ENCODE measurements at places on chromosomes 7 and 10. TPM values are rescaled to one million over a fixed set of nuclear protein-coding genes. Genes with fewer than 3 reads are reported as not detected.
A peak's percentile ranks its signal among the peaks of the same experiment; 100 is the strongest.

Gene ABCA13
- 0.48 TPM for total RNA-seq

Gene UFSP1
- total RNA-seq, result 2.7 TPM

Gene ASB15
- total RNA-seq, result not detected

GRCh38 chr7:78296644-78297371, 498.2 kb downstream of the PHTF2 start:
- no peak for DNase-seq

Gene CTAGE6
- not detected for total RNA-seq

DNA sequence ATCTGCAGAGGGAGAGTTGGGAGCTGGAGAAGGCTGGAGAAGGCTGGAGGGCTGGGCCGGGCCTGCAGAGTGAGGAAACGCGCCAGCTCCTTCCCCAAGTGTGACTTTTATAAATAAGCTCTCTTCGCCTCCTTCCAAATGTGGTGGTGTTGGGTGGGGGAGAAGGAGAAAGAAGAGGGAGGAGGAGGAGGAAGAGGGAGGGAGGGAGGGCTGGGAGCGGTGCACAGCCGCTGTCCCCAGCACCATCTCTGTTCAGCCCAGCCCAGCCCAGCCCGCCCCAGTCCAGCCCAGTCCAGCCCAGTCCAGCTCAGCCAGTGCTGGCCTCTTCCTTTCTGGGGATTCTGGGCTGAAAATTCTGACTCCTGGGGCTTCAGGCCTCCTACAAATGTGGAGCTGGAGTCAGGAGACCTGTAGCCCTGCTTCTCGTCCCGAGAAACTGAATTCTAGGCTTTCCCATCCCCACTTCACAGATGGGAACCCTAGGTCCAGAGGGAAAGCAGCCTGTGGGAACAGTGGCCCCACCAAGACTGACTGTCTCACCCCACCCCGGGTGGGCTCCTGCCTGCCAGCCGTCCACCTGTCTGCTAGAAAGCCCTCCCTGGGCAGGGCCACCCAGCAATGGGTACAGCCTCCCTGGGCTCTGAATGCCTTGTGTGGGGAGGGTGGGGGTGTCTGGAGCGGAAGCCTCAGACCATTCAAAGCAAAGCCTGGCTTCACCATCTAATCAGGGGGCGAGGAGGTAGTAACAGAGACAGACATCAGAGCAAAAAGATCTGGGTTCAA, 2.3 kb downstream of the STX1A start:
- peak; percentile 56 for DNase-seq

GRCh38 chr10:55979203-55979602, 381.9 kb downstream of the ZWINT start:
- DNase-seq, result no peak

Gene PARD3
- total RNA-seq, result 30.0 TPM

Gene NCF1
- not detected for total RNA-seq

DNA sequence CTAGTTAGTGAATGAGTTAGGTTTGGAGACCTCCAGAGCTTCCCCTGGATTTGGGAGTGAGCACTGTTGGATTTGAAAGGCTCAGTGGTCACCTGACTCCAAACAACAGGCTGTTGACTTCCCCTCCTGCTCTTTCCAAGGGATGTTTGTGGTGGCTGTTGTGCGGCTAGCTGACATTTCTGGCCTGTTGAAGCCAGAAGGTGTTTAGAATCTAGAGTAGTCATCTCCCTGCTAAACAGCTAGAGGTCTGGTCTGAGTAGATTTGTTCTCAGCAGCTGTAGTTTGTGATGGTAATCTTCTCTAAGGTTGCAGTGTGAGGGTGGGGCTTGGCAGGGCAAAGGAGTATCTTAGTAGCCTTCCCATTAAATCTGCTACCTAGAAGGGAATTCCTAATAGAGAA, 30.1 kb downstream of the BPGM start:
- no peak for DNase-seq

DNA sequence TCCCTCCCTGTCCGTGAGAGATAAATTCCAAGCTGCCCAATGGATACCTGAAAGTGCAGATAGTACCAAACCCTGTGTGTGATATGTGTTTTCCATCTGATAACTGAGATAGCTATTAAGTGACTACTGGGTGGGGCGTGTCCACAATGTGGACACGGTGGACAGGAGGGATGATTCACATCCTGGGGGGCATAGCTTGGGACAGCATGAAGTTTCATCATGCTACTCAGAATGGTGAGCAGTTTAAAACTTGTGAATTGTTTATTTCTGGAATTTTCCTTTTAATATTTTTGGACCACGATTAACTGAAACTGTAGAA, 158.6 kb downstream of the CREB5 start:
- peak; percentile 39 for DNase-seq

- peak; percentile 32 for DNase-seq
These were observed 210.9 kb downstream of the DGKB start for GRCh38 chr7:14691597-14692203.

Gene ST8SIA6
- not detected for total RNA-seq

DNA sequence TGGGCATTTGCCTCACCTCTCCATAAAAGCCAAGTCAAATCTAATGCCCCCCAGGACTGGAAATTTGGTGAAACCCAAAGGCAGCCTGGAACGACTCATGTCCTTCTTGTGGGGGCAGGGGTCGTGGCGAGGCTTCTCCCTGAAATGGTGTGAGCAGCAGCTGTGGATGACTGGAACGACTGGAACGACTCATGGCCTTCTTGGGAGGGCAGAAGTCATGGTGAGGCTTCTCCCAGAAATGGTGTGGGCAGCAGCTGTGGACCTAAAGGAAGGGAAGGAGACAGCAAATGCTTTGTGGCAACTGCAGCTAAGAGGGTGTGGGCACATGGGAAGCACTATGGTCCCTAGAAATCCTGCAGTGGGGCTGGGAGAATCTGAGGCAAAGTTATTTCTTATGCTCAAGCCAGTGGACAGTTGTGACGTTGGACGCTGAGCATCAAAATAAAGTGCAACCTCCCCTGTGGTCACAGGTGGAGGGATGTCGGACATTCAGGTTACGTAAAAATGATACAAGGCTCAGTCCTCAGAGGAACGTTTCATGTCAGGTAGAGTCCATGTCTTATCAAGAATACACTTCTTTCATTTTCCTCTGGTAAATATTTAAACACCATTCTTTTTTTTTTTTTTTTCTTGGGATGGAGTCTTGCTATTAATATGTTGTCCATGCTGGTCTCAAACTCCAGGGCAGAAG, 107.0 kb upstream of the KIF5B start:
- peak; percentile 11 for DNase-seq

Gene IRF5
- not detected for total RNA-seq

Gene CAMK2B
- 10.9 TPM for total RNA-seq

DNA sequence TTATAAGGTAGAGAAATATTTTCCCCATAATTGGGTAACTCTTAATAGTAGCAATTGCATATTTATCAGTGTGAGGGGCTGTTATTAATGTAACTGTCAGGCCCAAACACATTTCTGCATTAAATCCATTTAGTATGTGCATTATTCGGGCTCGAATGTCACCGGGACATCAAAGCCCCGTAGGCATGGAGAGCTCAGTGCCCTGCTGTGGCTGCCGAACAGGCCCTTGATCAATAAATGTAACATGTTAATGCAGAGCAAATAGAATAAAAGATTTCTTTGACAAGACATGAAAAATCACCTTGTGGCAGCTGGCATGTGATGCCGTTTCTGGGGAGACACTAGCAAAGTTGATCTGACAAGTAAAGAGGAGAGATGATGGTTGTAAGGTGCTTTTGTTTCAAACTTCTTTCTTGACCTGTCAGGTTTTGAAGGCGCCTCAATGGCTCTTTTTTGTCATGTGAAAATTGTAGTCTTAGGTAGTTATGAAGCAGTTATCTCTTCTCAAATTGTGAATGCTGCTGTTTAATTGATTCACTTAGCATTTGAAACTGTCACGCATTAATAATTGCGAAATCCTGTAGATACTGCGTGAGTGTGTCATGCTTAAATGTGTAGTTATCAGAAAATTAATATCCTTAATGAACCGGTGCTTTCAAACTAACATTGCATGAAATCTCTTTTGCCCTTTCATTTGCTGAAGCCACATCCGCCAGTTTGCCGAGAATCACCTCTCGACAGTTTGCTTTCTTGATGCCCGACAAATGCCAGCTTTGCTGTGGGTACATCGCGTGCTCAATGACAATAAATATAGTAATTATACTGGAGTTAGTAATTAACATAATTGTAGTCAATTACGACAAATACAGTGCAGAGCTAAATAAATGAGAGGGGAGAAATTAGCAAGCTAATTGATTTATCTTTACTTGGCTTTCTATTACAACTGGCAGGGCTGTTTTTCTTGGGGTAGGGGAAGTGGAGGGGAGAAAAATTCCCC, 19.5 kb downstream of the LRMDA start:
- DNase-seq, result no peak

Gene TRPV5
- not detected for total RNA-seq

Gene LRRC27
- total RNA-seq, result 4.3 TPM

GRCh38 chr10:103764296-103765088, 90.9 kb downstream of the SH3PXD2A start:
- DNase-seq, result no peak

Data from RPMI7951 (cell line).